T-cell (primary cell): ENCODE measurements at places on chromosomes 5 and 9.

DNA sequence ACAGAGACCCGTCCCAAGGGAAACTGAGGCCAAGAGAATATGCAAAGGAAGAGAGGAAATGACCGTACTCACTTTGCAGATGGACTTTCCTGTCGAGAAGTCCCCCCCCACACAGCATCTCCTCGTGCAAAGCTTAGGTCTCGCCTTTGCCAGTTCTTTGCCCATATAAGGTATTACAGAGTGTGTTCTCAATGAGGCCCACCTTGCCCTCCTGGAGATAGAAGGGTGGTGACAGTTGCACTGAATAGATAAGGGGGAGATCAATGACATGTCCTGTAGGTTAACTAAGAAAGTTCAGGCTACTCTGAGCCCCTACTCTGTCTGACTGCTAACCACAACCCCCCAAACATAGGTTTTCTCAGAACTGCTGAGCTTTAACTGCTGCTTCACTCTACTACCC lies 68.2 kb upstream of the SPTLC1 start:
- no peak for DNase-seq

DNA sequence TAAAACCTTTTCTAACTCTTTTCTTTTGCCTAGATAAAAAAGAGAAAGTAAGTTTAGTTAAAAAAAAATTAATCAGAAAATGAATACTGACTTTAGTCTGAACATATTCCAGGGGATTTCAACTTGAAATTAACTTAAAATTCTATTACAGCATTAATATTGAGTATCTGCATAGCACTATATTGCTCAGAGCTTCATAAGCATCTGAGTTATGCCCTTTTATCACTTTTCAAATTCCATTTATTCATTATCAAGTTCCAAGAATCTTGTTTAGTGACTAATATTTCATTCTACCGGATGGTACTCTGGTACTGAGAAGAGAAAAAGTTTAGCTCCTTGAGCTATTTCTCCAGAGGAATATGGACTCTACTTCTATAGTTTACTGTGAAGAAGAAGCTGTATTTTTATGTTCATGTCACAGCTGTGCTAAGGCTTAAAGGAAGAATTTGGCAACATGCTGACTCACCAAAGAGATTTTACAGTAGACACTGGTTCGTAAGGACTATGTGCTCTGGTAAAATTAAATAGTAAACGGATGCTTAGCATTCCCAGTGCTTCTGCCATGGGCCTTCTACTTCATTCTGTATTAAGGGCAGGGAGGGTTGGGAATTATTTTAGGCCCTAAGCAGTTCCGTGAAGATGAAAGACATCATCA lies 285.2 kb upstream of the SEMA6A start:
- DNase-seq, result no peak

DNA sequence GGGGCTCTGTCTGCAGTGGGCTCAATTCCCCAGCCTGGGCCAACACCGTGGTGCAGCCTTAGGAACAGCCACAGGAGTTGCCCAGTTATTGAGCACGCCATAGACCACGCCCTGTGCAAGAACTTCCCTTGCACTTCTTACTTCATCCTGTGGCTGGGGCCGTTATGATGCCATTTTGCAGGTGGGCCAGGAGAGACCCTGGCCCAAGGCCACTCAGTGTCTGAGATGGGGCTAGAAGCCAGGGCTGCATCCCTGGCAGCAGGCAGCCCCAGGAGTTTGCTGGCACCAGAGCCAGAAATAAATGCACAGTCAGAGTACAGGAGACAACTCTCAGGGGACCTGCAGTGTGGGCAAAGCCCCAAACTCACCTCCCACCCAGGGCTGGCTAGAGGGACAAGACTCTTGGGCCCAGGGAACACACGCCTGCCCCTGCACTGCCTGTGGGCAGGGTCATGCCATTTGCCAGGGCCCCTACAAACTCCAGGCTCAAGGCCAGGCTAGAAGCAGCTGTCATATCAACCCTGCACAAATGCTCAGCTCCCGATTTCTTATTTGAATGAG lies 6.7 kb downstream of the CORO2A start:
- DNase-seq, result no peak

DNA sequence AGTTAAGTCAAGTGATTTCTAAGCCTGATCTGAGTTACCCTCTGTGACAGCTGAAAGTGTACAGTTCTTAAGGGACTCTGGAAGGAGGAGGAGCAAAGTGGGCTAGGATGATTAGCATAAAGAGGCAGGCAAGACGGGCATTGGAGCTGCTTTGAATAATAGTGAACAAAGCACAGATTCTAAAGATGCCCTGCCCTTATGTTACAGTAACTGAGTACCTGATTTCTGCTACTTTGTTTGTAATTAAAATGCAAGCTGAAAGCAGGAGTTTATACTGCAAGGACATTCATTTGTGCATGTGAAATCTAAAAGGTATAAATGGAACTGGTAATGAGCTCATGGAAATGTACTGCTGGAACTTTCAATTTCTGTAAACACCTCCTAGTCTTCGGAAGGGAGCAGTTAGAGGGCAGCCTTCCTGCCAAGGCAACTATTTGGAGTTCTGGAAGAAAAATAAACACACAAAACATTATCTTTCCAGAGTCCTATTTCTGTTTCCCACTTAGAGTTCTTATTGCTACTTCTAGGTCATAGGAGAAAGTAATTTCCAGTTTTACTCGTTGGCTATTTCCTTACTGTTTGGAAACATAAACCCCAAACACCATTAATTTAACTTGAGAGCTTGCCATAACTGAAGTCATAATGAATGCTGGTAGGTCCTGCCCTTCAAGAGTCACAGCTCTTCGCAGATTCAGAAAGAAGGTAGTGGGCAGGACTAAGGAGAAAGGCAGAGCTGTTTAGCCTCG lies at the start of gene RANBP3L:
Gene RANBP3L, minus strand, starts transcription at position 45 of the 746 bp plus-strand sequence. CDS start 486 bp downstream, outside the sequence.
- no peak for DNase-seq

DNA sequence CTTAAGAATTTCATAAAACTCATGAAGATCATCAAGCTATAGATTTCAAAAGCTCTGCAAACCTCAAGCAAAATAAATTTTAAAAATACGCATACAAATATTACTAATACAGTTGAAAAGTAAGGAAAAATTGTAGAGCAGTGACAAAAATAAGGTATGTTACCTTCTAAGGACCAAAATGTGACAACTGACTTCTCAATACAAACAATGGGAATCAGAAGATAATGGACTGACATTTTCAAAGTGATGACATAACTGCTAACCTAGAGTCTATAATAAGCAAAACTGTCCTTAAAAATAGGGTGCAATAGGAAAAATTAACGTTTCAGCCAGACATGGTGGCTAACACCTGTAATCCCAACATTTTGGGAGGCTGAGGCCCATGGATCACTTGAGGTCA lies 27.1 kb downstream of the RMI1 start:
- DNase-seq, result no peak

DNA sequence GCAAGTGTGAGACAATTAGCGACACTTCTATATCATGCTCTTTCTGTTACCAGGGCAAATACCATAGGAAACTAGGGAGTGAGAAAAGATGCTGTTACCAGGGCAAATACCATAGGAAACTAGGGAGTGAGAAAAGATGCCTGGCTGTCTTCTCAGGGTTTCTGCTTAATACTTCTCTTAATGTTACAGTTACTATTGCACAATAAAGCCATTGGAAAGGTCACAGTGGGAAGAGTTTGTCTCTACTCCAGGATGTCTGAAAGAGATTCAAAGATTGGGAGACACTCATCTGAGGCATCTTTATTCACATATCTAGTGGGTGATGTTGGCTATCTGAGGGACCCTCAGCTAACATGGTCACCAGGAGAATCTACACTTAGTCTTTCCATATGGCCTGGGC lies 431.7 kb upstream of the POU5F2 start:
- no peak for DNase-seq

GRCh38 chr5:142697356-142698255 lies 11.7 kb upstream of the FGF1 start:
- DNase-seq, result no peak

DNA sequence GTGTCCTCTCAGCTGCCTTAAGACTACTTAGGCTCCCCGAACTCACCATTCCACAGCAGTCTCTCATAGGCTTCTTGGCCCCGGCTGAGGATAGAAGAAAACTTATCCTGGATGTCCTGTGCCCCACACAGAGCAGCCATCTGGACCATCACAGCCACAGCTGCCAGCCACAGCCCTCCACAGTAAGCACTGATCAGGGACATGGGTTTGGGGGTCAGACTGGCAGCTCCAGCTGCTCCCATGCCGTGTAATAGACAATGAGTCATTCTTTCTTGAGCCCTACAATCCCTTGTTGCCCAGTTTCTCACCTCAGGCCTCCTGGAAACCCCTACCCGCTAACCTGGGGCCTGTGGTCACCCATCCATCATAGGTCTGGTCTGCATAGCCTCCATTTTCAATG lies 5.7 kb downstream of the CREB3 start:
- DNase-seq, result no peak

- DNase-seq, result no peak
Measured at GRCh38 chr5:40871177-40871576, 30.0 kb downstream of the CARD6 start.

- no peak for DNase-seq
Measured at GRCh38 chr9:16045651-16046280, 492.9 kb downstream of the CCDC171 start.

GRCh38 chr5:88734983-88735382 lies 148.0 kb downstream of the MEF2C start:
- no peak for DNase-seq

DNA sequence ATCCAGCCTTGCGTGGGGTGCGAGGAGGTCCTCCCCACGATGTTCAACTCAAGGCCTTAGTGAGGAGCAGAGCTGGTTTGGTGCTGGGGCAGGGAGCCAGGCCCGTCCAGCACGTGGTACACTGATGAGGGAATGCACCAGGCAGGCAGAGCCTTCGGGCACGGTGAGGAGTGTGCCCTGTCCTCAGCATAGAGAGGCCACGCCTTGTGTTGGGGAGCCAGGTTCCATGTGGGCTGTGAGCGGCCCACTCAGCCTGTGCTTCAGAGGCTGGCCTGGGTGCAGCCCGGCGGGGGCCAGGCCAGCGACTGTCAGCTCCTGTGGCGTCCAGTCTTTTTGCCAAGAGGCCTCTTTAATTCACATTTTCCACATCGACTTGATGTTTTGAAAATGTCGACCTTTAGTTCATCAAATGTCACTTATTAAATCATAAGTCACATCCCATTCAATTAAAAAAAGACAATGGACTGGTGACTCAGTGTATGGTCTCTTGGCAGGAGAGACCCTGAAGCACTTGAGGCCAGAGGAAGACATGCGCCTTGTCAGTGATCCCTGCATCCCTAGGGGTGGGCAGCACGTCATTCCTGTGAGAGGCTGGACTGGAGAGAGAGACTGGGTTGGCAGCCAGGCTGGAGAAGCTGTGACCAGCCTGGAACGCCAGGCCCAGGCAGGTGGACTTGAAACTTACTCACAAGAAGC lies 21.7 kb downstream of the ERGIC1 start:
- no peak for DNase-seq

- no peak for DNase-seq
Measured at GRCh38 chr5:37214550-37214949, 34.6 kb downstream of the CPLANE1 start.

GRCh38 chr5:1543398-1544293 lies 19.9 kb upstream of the LPCAT1 start:
- no peak for DNase-seq

- peak; percentile 60 for DNase-seq
Measured at GRCh38 chr9:127915801-127916719, 781 bp downstream of the ST6GALNAC4 start.

GRCh38 chr5:10354048-10354872 lies 765 bp downstream of the MARCHF6 start:
- DNase-seq, result peak; percentile 49

- no peak for DNase-seq
Measured at GRCh38 chr5:62000646-62001045, 305.4 kb upstream of the KIF2A start.

DNA sequence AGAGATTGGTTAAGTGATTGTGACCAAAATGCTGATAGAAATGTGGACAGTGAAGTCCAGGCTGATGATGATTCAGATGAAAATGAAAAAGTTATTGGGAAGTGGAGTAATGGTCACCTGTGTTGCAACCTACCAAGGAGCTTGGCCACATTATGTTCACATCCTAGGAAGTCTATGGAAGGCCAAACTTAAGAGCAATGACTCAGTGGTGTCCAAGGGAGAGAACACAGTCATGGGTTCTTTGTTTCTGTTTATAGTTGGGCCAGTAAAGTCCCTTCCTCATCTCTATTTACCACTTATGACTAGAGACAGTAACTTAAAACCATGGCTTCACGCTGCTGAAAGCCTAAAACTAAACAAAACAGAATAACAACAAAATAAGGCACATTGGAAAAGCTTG lies 555.3 kb upstream of the DAB2 start:
- no peak for DNase-seq

DNA sequence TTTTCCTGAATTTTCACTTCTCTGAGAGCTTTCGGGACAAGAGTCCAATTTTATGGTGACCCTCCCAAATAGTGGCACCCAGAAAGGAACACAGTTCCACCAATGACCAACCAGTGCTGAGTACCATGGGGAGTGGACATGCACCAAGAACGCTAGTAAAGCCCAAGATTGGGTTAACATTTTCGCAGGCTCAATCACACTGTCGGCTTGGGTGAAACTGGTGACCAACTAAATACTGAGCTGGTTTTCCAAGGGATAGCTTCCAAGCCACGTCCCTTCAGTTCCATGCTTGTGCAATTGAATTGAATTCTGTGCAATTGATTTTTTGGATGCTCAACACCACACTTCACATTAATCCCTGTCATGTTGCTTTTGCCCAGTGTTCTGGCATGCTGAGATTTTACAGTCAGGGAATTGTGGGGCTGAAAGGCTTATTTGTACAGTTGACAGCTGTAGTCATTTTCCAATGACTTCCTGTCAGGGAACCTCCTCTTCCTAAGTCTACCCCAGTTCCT lies 37.6 kb upstream of the TRMT10B start:
- DNase-seq, result no peak

GRCh38 chr9:116953271-116953670 lies 266.2 kb downstream of the TRIM32 start:
- no peak for DNase-seq

DNA sequence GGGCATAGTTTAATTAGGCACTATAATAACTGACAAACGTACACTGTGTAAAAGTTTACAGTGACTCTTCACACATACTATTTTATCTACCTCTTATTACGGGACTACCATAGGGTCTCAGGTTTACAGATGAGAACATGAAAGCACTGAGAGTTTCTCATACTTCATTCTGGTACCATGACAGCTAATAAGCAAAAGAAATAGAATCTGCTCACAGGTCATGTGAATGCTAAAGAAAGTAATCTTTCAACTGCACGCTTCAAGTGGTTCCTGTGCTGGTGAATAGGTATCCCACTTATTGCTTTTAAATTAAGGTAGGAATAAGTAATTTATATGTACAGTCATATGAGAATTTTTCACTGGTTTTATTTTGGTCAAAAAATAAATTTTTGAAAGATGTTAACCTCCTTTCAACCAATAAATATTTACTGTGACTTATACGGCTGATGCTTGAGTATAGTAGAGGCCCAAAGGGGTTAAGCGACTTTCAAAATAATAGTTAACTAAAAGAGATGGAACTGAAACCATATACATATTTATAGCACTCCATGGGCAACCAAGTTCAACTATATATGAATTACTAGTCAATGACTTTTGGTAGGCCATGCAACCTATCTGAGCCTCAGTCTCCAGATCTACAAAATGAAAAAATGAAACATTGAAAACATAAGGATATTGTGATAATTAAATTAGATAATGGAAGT lies 8.1 kb downstream of the CDKN2A start:
- DNase-seq, result no peak
